Stimulated activated CD8-positive, alpha-beta memory T cell treated with anti-CD3 and anti-CD28 coated beads, Interleukin-15, amount 100 ng/mL, for 24 hours (primary cell): ENCODE measurements at places on chromosomes 5 and 9.

DNA sequence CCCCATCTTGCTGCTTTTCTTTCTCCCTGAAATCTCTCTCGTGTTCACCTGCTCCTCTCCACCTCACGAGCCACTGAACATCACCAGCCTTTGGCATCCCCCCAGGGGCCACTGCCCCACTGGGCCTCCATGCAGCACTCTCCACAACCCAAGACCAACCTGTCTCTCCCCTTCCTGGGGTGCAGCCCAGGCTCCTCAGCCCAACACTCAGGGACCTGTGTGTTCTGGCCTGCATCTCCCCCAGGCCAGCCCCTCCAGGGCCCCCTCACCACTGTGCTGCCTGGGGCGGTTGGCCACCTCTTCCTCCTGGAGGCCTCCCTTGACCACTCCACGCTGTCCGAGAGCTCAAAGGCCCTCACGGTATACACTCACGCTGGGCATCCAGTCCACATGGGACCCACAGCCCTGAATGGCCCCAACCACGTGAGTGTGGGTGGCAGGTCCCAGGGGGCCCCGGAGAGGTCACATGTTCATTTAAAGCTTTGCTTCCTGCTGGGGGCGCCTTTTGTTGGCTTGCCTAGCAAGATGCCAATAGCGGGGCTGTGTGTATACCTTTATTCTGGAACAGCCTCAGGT is 453 bp upstream of the DOK3 start:
- DNase-seq: no peak

- no peak for DNase-seq
These were observed 19.0 kb downstream of the PTCH1 start for GRCh38 chr9:95497772-95498171.

DNA sequence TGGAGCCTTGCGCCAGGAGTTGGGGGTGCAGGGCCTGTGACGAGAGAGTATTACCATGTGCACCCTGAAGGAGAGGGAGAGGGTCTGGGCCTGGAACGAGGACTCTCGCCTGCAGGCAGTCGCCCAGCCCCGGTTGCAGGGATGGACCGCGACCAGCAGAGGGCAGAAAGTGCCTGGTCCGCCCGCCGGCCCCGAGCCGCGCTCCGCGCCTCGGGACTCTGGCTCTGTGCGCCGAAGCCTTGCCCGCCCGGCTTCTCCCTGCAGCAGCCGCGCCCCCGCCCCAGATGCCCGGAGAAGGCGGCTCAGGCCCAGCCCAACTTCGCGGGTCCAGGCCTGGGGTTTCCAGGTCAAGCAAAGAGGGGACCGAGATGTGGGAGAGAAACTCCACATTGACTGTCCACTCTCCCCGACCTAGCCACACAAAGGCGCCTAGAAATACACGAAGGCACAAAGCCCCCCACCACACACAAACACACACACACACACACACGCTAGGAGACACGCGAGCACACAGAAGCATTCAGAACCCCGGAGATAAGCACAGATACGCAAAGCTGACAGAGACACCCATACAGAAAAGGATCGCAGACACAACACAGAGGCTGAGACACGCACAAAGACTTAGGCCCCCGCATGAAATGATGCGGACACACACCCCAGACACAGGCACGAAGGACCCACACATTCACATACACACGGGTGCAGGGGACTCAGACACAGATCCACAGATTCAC is 2.0 kb upstream of the LMX1B start:
- peak; percentile 38 for DNase-seq

- no peak for DNase-seq
These were observed 32.3 kb downstream of the PALM2AKAP2 start for GRCh38 chr9:109812331-109812730.

DNA sequence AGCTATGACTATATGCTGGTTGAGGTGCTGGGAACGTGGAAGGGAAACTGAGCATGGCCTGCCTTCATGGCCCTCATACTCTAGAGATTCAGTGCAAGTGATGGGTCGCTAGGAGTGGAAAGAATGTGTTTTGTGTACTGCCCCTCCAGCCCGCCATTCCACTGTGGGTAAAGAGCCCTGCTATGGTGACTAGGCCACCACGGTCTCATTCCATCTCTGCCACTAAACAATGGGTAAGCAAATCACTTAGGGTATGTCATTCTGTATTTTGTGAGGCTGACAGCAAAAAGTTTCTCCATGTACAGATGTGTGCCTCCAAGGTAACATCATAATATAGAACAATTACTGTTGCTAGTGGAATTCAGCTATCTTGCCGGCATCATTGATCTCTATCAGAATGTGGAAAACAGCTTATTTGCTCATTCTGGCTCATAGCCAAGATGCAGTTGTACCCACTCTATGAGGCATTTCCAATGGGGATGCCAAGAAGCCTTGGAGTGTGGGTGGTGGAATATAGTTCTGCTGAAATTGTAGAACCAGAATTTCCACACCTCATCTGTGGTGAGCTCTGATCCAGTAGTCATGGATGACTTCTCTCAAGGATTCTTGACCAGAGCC is 12.5 kb downstream of the SMARCA2 start:
- no peak for DNase-seq

GRCh38 chr5:150989695-150990094 is 30.7 kb upstream of the GPX3 start:
- DNase-seq: no peak

- no peak for DNase-seq
These were observed 1.4 kb downstream of the PHF19 start for GRCh38 chr9:120875643-120875953.

- no peak for DNase-seq
These were observed 34.8 kb upstream of the IFNK start for GRCh38 chr9:27489087-27489876.

DNA sequence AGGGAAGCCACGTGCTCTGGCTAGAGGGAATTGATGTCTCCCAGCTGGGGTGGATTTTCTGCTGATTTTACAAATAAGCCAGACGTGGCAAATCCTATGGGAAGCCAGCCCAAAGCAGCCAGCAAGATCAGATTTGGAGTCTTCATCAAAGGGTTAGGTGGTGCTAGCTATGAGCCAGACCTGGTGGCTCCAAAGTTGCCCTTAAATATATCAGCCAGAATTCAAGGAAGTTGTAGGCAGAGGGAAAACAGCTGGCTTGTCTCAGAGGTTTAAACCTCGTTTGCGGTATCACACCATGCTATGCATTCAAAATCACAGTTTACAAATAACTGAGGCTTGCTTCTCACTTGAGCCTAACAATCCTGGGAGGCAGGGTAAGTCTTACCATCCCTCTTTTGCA is 313.2 kb downstream of the MLLT3 start:
- no peak for DNase-seq

DNA sequence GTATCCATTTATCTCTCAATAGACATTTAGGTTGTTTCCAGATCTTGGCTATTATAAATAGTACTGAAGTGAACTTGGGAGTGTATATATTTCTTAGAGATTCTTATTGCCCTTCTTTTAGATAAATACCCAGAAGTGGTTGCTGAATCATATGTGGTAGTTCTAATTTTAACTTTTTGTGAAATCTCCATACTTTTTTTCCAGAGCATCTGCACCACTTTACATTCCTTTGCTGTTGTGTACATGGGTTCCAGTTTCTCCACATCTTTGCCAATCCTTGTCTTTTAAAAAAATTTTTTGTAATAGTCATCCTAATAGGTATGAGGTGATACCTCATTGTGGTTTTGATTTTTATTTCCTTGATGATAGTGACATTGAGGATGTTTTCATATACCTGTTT is 303.7 kb downstream of the CCDC171 start:
- DNase-seq: no peak

DNA sequence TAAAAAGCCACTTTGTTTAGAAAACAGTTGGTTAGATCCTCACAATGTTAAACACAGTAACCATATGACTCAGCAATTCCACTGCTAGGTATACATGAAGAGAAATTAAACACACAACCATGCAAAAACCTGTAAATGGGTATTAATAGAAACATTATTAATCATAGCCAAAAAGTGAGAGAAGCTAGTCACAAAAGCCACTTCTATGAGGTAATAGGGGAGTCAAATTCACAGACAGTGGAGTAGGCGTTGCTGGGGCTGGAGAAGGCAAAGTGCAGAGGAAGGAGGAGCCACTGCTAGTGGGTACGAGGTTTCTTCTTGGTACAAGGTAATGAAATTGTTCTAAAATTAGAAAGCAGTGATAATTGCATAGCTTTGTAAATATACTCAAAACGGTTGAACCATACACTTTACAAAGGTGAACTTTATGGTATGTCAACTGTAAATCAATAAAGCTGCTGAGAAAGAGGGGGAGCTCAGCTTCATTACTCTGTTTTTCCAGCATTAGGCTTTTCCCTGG is 364.4 kb downstream of the GADD45G start:
- DNase-seq: no peak

- no peak for DNase-seq
These were observed 591.6 kb downstream of the CAAP1 start for GRCh38 chr9:26301046-26301445.

- DNase-seq: no peak
These were observed 19.8 kb upstream of the ITGA1 start for GRCh38 chr5:52767766-52768480.

DNA sequence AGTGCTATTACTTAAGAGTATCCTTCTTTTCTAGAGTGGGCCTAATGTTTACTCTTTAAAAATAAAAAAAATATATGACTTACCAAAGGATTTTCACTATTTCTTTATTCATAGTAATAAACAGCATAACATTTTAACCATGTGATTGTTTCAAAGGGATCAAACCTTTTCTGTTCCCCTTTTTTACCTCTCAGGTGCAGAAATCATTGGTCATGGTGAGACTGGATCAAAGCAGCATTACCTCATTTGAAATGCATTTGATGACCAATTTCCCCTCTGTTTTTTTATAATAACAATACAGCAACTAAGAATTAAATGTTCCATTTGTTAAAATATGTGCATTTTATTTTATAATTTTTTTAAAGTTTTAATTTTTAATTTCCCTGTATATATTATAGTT is 598.0 kb upstream of the RGMB start:
- no peak for DNase-seq

GRCh38 chr5:126366199-126366560 is 57.0 kb upstream of the GRAMD2B start:
- DNase-seq: no peak
